ENCODE measurements at places on chromosomes 2 and 18.

GRCh38 chr18:22865354-22866116 is 67.6 kb upstream of the RBBP8 start:
- DNase-seq = no peak

GRCh38 chr2:32424739-32425138 is 67.9 kb downstream of the BIRC6 start:
- no peak for DNase-seq

GRCh38 chr2:147989809-147990403 is 30.6 kb downstream of the ORC4 start:
- no peak for DNase-seq

DNA sequence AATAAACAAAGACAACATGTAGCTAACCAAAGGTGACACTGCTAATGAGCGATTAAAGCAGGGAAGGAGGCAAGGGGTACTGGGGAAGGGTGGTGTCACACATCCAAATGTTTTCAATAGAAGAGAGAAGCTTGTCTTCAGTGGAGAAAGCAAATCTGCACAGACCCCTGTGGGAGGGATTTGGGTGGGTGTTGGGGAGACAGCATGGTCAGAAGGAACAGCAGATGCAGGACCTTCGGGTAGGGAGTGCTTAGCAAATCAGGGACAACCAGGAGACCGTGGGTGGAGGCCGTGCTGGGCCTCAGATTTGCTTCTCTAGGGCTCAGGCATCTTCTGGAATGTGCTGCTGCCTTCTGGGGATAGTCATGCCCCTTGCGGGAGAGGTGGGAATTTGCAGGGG is 185.3 kb upstream of the RAB6C start:
- DNase-seq = no peak

DNA sequence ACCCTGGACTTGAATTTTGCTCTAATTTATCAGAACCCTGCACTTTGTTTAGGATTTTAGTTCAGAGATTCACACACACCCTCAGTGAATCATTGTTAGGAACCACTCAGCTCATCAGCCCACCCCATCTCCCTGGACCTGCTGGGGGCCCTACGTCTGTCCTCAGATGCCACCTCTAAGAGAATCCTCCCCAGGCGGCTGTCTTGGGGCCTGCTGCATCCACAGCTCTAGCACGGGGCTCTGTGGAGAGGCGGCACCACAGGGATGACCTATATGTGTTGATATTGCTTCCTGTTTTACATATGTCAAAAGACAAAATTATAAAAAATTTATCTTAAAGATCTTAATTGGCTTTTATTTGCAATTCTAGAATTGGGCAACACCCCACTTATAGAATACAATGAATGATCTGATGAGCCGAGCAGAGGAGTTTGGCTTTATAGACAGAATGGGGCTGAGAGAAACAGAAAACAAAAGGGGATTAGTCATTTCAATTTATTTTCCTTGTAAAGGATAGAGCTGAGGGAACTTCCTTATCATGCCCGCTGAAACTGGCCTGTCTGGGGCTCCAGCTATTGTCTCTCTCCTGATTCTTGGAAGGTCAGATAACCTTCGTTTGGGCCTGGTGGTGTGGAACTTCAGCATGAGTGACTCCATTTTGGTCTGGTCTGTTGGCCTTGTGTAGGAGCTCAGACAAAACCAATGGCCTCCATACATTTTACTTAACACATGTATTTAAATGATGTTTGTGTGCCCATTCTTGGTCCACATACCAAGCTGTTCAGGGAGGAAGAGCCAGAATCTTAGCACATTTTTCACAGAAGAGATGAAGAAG is 1.4 kb downstream of the MYO7B start:
- no peak for DNase-seq
